ENCODE measurements at places on chromosomes 12 and 14.

- no peak for DNase-seq
Measured at GRCh38 chr12:90585640-90586304, 369.2 kb downstream of the CCER1 start.

GRCh38 chr14:73244541-73245290 is 7.4 kb downstream of the PAPLN start:
- DNase-seq: no peak

GRCh38 chr12:58557171-58557570 is 363.1 kb downstream of the LRIG3 start:
- DNase-seq: no peak

DNA sequence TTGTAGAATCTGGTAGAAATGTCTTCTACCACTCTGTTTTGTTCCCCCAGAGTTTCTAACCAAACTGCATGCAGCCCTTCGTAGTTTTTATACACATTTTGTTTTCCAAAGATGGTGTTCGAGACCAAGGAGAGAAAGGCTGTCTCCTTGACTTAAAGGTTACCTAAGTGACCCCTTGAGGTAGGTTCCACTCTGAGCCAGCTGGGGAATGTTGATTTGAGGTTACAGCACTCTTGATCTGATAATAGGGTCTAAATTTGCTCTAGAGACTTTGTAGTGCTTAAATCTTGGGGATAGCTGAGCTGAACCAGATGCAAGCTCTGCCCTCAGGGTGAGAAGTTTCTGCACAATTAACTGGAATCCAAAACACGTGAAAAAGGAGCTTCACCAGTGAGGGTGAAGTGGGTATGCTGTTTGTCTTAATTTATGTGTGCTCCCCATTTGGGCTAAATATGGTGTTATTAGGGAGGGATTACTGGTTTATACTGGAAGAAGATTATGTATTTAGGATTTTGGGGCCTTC is 3.1 kb downstream of the TMBIM6 start:
- no peak for DNase-seq

DNA sequence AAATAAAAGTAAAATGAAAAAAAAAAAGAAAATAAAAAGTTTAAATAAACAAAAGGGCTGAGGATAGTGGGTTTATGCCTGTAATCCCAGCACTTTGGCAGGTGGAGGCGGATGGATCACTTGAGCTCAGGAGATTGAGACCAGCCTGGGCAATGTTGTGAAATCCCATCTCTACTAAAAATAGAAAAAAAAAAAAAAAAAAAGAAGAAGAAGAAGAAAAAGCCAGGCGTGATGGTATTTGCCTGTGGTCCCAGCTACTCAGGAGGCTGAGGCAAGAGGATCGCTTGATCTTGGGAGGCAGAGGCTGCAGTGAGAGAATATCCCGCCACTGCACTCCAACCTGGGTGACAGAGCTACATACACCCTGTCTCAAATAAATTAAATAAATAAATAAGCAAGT is 3.9 kb downstream of the TAOK3 start:
- no peak for DNase-seq

DNA sequence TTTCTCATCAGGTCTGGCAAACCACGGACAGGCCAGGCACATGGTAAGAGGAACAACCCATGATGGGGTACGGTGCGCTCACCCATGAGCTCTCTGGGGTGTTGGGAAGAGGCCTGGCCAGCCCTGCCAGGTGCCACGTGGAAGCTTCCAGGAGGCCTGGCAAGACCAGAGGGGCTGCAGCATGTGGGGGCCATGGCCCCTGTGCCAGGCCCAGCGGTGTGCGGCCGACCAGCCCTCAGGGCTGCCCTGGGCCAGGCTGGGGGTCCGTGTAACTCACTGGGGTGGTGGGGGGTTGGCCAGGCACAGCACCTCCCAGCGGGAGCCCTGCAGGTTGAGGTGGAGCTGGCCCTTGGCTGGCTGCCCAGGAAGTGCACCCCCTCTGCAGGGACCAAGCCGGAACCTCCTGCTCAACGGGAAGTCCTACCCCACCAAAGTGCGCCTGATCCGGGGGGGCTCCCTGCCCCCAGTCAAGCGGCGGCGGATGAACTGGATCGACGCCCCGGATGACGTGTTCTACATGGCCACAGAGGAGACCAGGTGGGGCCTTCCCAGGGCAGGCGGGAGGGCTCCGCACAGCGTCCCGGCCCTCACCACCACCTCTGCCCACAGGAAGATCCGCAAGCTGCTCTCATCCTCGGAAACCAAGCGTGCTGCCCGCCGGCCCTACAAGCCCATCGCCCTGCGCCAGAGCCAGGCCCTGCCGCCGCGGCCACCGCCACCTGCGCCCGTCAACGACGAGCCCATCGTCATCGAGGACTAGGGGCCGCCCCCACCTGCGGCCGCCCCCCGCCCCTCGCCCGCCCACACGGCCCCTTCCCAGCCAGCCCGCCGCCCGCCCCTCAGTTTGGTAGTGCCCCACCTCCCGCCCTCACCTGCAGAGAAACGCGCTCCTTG is 4.9 kb upstream of the CRIP2 start:
- no peak for DNase-seq

GRCh38 chr14:35374263-35374712 is 30.3 kb downstream of the NFKBIA start:
- no peak for DNase-seq

GRCh38 chr12:120905856-120906384 is 1.8 kb upstream of the SPPL3 start:
- DNase-seq: no peak

- no peak for DNase-seq
Measured at GRCh38 chr12:31849090-31849687, 110.0 kb upstream of the RESF1 start.

GRCh38 chr12:100842156-100842555 is 47.6 kb downstream of the ANO4 start:
- DNase-seq: no peak

GRCh38 chr12:54974279-54974678 is 10.3 kb downstream of the TESPA1 start:
- no peak for DNase-seq

DNA sequence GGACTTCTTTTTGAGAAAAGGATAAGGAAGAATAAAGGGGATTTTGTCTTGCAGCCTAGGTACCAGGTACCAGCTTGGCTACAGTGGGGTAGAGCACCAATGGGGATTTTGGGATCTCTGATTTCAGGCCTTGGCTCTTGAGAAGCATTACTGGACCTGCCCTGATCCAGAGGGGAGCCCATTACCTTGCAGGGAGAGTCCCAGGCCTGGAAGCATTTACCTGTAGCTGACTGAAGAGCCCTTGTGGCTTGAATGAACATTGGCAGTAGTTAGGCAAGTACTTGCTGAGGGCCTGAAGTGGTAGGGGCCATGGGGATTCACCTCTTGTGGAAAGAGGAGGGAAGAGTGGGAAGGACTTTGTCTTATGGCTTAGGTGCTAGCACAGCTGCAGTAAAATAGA is 308.2 kb upstream of the FBXO33 start:
- no peak for DNase-seq

- DNase-seq: no peak
Measured at GRCh38 chr12:2395354-2395977, 342.7 kb downstream of the CACNA1C start.

DNA sequence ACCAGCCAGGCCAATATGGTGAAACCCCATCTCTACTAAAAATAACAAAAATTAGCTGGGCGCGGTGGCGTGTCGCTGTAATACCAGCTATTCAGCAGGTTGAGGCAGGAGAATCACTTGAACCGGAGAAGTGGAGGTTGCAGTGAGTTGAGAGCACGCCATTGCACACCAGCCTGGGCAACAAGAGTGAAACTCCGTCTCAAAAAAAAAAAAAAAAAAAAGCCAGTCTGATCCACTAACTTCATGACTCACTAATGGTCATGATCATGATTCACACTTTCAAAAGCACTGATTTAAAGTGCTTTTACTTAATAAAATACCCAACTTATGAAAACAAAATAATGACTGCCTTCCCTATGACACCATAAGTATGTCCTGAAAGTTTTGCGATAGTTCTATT is 38.4 kb upstream of the CPM start:
- DNase-seq: no peak

DNA sequence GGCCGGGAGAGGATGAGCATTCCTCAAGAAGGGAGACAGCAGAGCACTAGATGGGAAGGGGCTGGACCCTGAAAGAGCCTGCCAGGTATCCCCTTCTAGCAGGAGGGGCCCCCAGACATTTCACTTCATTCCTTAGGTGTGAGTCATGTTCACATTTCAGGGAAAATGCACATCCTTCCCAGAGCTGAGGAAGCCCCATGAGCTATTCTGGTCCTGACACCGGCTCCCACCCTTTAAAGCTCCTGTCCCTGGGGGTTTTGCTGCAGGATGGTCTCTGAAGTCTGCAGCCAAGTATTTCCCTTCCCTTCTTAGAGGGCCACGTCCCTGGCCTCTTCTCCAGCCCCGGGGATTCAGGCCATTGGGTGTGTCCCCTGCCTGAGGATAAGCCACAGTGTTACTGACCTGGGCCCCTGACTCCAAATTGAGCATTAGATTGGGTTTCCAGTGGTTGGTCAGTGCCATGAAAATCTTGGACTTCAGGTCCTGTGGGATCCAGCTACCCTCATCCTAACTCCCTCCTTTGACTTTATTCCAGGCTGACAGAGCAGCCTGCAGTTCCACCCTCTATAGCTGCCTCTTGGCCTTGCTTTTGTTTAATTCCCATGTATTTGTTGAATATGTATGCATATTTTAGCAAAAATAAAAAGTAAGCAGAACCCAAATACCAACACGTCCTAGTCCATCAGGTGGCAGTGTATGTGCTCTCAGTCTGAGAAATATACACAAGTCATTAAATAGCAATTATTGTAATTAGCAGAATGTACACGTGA is 267.1 kb downstream of the CACNA1C start:
- no peak for DNase-seq

GRCh38 chr14:74858022-74858421 is 17.9 kb downstream of the PROX2 start:
- DNase-seq: no peak

- no peak for DNase-seq
Measured at GRCh38 chr12:74847169-74847568, 309.5 kb downstream of the ATXN7L3B start.

DNA sequence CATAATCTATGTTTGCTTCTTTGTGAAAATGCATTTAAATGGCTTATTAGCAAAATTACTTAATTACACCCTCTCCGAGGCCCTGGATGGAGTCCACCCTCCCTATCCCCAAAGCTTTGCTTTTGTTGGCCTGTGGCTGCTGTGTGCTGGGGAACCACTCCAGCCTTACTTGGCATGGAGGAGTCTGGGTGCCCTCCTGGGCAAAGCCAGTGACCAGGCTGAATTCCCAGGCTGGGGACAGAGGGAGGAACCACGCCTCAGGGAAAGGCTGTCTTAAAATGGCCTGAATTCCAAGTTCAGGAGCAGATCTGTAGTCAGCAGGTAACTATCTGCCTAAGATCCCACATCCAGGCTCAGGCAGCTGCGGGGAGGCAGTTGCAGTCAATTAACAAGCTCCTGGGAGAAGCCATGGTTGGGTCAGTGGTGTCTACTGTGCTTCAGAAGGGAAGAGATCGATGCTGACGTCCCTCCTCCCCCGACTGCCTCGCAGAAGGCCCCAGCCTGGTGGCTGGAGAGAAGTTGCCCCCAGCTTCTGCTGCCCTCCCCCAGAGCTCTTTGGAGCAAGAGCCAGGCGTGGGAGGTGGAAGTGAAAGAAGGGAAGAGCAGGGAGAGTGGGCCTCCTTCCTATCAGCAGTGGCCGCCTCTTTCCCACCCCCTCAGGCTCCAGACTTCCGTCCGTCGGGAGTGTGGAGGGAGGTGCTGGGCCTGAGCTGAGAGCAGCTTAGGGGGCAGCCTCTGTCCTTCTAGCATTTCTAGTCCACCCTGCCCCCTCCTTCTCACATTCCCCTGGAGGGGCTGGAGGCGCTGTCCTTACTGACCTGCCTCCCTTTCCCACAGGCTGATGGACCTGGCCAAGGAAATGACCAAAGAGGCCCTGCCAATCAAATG is 11.3 kb downstream of the VASH1 start:
- no peak for DNase-seq

DNA sequence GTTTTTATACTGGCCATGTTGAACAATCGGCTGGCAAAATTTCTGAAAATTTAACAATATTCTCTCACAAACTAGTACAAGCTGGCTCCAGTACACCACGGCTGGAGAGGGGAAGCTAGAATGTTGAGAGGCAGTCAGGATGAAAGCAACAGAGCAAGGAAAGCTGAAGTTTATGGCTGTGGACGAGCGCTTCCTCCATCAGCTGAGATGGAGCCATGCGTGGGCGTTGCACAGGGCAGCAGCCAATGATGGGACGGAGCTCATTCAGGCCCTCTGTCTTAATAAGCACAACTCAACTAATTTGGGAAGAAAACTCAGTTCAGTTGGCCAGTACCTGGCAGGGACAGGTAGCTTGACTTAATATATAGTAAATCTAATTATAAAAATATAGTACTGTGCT is 14.1 kb upstream of the DCP1B start:
- DNase-seq: no peak

DNA sequence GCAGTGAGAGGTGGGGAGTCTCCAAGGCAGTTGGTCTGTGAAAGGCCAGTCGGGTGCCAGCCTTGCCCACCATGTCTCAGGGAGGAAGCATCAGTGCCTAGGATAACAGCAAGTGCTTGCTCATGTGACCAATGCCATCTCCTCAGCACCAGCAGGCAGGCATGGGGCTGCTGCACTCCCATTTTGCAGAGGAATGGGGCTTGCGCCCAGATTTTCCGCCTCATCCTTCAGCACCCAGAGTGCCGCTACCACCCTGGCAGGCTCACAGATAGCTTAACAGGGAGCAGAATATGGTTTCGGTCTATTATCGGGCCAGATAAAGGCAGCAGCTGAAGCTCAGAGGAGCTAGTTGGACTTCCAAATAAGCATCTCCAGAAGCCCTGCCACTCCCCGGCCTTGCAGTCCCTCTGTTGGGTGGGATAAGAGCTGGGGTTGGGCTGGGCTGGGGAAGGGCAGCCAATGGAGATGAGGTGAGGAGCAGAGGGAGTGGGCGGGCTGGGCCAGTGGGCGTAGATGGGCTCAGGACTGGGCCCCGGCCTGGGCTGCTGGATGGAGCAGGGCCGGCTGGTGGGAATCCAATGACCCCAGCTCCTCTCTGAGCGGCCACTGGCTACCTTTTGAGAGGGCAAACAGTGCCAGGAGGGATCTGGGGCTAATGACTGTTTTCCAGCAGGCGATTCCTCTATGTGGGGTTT is 8.4 kb upstream of the KRT80 start:
- no peak for DNase-seq

GRCh38 chr12:13374793-13375192 is 178.3 kb downstream of the EMP1 start:
- DNase-seq: no peak

DNA sequence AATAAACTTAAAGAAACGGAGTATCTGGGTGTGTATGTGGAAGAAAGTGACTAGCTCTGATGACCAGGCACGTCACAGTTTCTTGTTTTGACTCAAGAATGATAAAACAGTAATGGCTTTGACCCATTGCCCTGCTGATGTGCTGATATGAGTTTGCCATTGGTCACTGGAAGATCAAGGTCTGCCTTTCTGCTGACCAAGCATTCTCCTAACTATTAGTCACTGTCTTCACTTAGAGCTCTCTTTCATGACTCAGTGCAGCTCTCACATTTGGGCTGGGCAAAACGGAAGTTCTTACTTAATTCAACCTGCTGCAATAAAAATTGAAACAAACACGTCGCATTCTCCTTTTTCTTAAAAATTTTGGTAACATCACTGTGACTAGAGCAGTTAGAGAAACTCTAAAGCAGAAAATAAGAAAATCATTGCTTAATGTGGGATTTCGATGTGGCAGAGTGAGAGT is 366.7 kb downstream of the BTG1 start:
- peak; percentile 5 for DNase-seq

- no peak for DNase-seq
Measured at GRCh38 chr12:26126340-26127284, 1.8 kb upstream of the BHLHE41 start.

GRCh38 chr12:5220835-5221234 is 177.2 kb downstream of the KCNA5 start:
- no peak for DNase-seq

- no peak for DNase-seq
Measured at GRCh38 chr12:100573292-100574186, at the start of gene GAS2L3. GAS2L3 (plus strand) TSS chr12:100573684; CDS start chr12:100594905, 21,221 bp downstream.
